IMR-90 (cell line): ENCODE measurements at places on chromosomes 12 and 14. TPM values are rescaled to one million over a fixed set of nuclear protein-coding genes. Genes with fewer than 3 reads are reported as not detected.

The PROX2 gene
- not detected in 2 replicates for total RNA-seq

The PLCZ1 gene
- total RNA-seq: not detected in 2 replicates

The MYBPC1 gene
- total RNA-seq: not detected in 2 replicates

The STRN3 gene
- 66.9 and 78.7 TPM in 2 replicates for total RNA-seq

The SCYL2 gene
- total RNA-seq: 52.0 and 67.2 TPM in 2 replicates

The BDKRB2 gene
- total RNA-seq: 60.5 and 73.1 TPM in 2 replicates

The ATXN7L3B gene
- total RNA-seq: 21.7 and 28.1 TPM in 2 replicates

The GPR162 gene
- total RNA-seq: 1.7 and 2.9 TPM in 2 replicates

The GXYLT1 gene
- total RNA-seq: 8.6 and 18.1 TPM in 2 replicates

The TUNAR gene
- not detected in 2 replicates for total RNA-seq

The KLRG1 gene
- total RNA-seq: 0.54 and 0.56 TPM in 2 replicates

The PMCH gene
- not detected in 2 replicates for total RNA-seq

The STYX gene
- total RNA-seq: 7.5 and 20.0 TPM in 2 replicates

The OASL gene
- total RNA-seq: under 0.01 TPM in 2 replicates

DNA sequence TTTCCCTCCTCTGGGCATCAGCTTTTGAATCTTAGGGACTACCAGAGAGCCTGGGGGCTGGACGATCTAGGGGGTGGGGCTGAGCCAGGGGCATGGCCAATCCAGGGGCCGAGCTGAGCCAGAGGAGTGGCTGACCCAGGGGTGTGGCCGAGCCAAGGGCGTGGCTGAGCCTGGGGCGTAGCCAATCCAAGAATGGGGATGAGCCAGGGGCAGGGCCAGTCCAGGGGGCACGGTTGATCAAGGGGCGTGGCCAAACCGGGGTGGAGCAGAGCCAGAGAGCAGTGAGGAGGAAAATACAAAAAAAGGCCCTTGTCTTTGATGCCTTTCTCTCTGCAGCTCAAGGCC, 219.3 kb upstream of the NOS1 start:
- H3K4me1 ChIP-seq: no peaks in the 10 kb centered on the region
- DNase-seq: no peak
- no peak overlapping the region for H3K4me3 ChIP-seq
- H3K27ac ChIP-seq: no peak overlapping the region
- H3K36me3 ChIP-seq: no peaks in the 10 kb centered on the region

DNA sequence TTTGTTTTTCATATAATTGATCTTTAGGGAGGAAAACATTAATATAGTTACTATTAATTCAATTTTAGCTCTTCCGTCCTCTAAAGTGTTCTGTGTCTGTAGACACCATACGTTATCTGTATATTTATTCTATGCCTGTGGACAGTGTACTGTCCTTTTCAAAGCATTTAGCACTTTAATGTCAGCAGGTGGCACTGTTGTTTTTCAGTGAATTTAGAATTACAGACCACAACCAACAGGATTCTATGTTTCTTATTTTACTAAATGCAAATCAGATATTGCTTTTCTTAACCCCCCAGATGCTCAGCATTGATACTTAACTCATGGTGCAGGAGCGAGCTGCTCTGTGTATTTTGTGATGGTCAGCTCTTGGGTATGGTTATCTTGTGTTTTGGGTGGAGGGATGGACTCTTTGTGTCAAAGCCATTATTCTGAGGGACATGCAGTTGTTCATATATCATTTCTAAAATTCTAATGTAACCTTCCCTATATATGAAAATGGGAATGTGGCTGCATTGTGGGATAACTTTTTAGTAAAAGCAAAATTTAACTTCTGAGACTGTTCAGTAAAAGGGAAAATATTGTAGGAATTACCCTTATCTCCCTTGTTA, 65.2 kb downstream of the PAPOLA start:
- H3K36me3 ChIP-seq: peaks cover 6% of the 10 kb centered on the region
- no peak overlapping the region for H3K4me3 ChIP-seq
- H3K4me1 ChIP-seq: no peaks in the 10 kb centered on the region
- no peaks in the 10 kb centered on the region for H3K27me3 ChIP-seq
- peak; percentile 50 for DNase-seq
- no peak overlapping the region for H3K27ac ChIP-seq

- H3K4me1 ChIP-seq: peaks cover 32% of the 10 kb centered on the region
- H3K4me3 ChIP-seq: no peak overlapping the region
- peaks cover 4% of the 10 kb centered on the region; the same call in 1 of the 2 replicates for H3K36me3 ChIP-seq
- no peaks in the 10 kb centered on the region for H3K27me3 ChIP-seq
- H3K27ac ChIP-seq: peak overlapping the region; percentile 37; the same call in 1 of the 2 replicates
Observed at GRCh38 chr12:53224897-53225634, 6.9 kb downstream of the RARG start.

- H3K27me3 ChIP-seq: no peaks in the 10 kb centered on the region
- peaks cover 14% of the 10 kb centered on the region for H3K4me1 ChIP-seq
- no peak overlapping the region for H3K4me3 ChIP-seq
- H3K27ac ChIP-seq: no peak overlapping the region
- DNase-seq: peak; percentile 76
- no peaks in the 10 kb centered on the region for H3K36me3 ChIP-seq
Observed at GRCh38 chr12:1776170-1776921, 44.0 kb upstream of the LRTM2 start.

- no peaks in the 10 kb centered on the region for H3K4me1 ChIP-seq
- H3K27ac ChIP-seq: no peak overlapping the region
- peaks cover 7% of the 10 kb centered on the region; the same call in 1 of the 2 replicates for H3K27me3 ChIP-seq
- no peak overlapping the region for H3K4me3 ChIP-seq
Observed at GRCh38 chr14:58088961-58089360, 63.1 kb downstream of the ARMH4 start.

- no peaks in the 10 kb centered on the region for H3K36me3 ChIP-seq
- no peak overlapping the region for H3K4me3 ChIP-seq
- DNase-seq: no peak
- H3K27ac ChIP-seq: no peak overlapping the region
- no peaks in the 10 kb centered on the region for H3K4me1 ChIP-seq
Observed at GRCh38 chr12:9163392-9163791, 44.8 kb downstream of the PZP start.

- H3K27me3 ChIP-seq: no peaks in the 10 kb centered on the region
- H3K36me3 ChIP-seq: peaks cover 35% of the 10 kb centered on the region; the same call in 1 of the 2 replicates
- H3K4me3 ChIP-seq: no peak overlapping the region
- DNase-seq: no peak
- H3K4me1 ChIP-seq: peaks cover 12% of the 10 kb centered on the region
- no peak overlapping the region for H3K27ac ChIP-seq
Observed at GRCh38 chr14:92654239-92654901, 94.1 kb downstream of the LGMN start.

GRCh38 chr14:80269353-80269925, 58.1 kb upstream of the DIO2 start:
- H3K36me3 ChIP-seq: no peaks in the 10 kb centered on the region
- H3K4me1 ChIP-seq: peaks cover 1% of the 10 kb centered on the region; the same call in 1 of the 2 replicates
- H3K4me3 ChIP-seq: no peak overlapping the region
- no peaks in the 10 kb centered on the region for H3K27me3 ChIP-seq
- peak; percentile 64 for DNase-seq

DNA sequence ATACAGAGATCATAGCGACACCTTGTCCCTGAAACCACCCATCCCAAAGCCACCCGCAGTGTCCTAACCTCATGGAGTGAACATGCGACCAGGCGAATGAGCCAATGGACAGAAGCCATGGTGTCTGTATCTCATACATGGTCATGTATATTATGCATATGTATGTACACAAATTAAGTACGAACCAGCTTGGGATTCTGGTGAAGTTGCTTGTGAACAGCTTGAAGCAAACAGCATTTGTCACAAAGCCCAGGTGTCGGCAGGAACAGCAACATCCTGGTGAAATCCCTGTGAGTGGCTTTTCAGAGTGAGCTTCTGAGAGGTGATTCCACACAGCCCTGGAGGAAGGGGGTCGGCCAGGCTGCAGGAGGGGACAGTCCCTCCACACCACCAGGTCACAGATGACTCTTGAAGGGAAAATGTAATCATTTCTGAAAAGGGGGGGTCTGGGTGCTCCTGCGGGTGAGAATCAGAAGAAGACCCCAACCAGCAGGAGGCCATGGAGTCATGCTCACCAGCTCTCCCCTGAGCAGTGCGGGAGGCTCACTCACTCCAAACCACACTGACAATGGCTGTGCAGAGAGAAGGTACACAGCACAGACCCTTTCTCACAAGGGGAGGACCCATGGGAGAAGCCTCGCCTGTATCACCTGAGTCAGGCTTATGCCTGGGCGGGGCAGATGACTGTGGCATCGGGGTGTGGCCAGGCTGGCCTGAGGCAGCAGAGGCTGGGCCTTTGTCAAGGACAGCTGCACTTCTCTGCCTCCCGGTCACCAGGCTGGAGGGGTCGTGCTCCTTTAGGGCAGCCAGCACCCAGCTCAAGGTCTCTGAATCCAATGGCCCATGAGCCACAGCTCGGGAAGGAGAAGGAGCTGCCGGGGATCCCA, 14.3 kb downstream of the CHGA start:
- no peak overlapping the region for H3K4me3 ChIP-seq
- DNase-seq: no peak
- no peaks in the 10 kb centered on the region for H3K27me3 ChIP-seq
- H3K4me1 ChIP-seq: no peaks in the 10 kb centered on the region
- no peaks in the 10 kb centered on the region; the same call in 1 of the 2 replicates for H3K36me3 ChIP-seq

GRCh38 chr14:101739446-101740141, 21.9 kb upstream of the PPP2R5C start:
- H3K4me3 ChIP-seq: no peak overlapping the region
- H3K27ac ChIP-seq: no peak overlapping the region
- no peaks in the 10 kb centered on the region for H3K36me3 ChIP-seq
- DNase-seq: no peak
- H3K27me3 ChIP-seq: peaks cover 26% of the 10 kb centered on the region
- no peaks in the 10 kb centered on the region for H3K4me1 ChIP-seq

GRCh38 chr14:102878970-102879460, 43.4 kb upstream of the AMN start:
- no peaks in the 10 kb centered on the region for H3K27me3 ChIP-seq
- DNase-seq: no peak
- no peak overlapping the region for H3K4me3 ChIP-seq
- no peak overlapping the region for H3K27ac ChIP-seq

DNA sequence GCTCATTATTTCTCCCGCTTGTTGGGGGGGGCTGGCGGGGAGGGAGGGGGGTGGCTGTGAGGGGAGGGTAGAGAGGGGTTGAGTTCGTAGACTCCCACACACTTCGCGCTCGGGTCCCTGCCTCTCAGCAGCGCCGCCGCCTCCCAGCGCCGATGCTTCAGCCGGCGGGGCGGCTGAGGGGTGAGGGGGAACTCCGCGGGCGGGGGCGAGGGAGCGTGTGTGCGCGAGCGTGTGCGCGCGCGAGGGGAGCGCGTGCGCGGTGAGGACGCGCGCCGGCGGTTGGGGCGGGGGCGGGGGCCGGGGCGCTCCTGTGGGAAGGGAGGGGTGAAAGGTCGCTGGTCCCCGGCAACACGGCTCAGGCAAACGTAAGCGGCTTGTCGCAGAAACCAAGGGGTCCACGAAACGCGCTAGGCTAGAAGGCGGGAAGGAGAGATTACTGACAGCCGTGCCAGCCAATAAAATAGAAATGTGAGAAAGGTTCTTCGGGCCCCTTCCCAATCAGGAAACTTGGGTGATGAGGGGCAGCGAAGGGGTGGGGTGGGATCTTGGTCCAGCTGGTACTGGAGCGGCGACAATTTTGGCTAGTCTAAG, 343 bp upstream of the NOVA1 start:
- peak; percentile 82 for DNase-seq
- H3K4me3 ChIP-seq: peak overlapping the region; percentile 95
- no peak overlapping the region; the same call in 1 of the 2 replicates for H3K27ac ChIP-seq

GRCh38 chr12:40152783-40153383, 47.0 kb upstream of the SLC2A13 start:
- no peaks in the 10 kb centered on the region for H3K4me1 ChIP-seq
- H3K36me3 ChIP-seq: no peaks in the 10 kb centered on the region
- no peak overlapping the region for H3K27ac ChIP-seq
- H3K4me3 ChIP-seq: no peak overlapping the region

GRCh38 chr12:45234139-45234865, 18.4 kb downstream of the ANO6 start:
- peaks cover 19% of the 10 kb centered on the region for H3K4me1 ChIP-seq
- DNase-seq: peak; percentile 98
- no peaks in the 10 kb centered on the region for H3K36me3 ChIP-seq
- peak overlapping the region; percentile 24; the same call in 1 of the 2 replicates for H3K27ac ChIP-seq
- no peaks in the 10 kb centered on the region for H3K27me3 ChIP-seq
- H3K4me3 ChIP-seq: no peak overlapping the region

GRCh38 chr14:94360945-94361565, 27.3 kb downstream of the SERPINA1 start:
- no peak for DNase-seq
- no peaks in the 10 kb centered on the region for H3K27me3 ChIP-seq
- no peak overlapping the region for H3K27ac ChIP-seq
- no peak overlapping the region for H3K4me3 ChIP-seq
- no peaks in the 10 kb centered on the region for H3K36me3 ChIP-seq
- no peaks in the 10 kb centered on the region for H3K4me1 ChIP-seq

- H3K27ac ChIP-seq: peak overlapping the region; percentile 61
- no peak for DNase-seq
Observed at GRCh38 chr12:49672301-49673217, 34.6 kb downstream of the FMNL3 start.

DNA sequence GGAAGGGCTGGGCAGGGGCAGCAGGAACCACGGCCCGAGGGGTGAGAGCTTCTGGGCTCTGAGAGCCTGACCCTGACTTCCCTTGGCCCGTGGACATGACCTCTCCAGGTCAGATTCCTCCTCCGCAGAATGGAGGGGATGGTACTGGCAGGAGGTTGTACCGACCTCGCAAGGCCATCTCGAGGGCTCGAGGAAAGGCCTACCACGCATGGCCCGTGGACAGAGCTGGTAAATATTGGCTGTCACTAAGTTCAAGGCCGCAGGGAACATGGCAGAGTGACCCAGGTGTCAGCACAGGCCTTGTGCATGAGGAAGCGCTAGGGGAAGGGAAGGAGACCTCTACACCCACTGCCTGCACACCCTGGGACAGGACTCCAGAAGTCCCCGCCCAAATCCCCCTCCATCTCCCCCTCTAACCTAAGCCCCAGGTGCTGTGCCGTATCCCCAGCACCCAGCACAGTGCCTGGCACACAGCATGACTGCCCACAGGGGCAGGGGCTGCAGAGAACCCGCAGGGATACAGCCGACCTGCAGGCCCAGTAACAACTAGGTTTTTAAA, 54.9 kb upstream of the PPP2R5C start:
- DNase-seq: no peak
- H3K27me3 ChIP-seq: peaks cover 22% of the 10 kb centered on the region
- no peak overlapping the region for H3K4me3 ChIP-seq
- H3K36me3 ChIP-seq: no peaks in the 10 kb centered on the region
- H3K27ac ChIP-seq: no peak overlapping the region

DNA sequence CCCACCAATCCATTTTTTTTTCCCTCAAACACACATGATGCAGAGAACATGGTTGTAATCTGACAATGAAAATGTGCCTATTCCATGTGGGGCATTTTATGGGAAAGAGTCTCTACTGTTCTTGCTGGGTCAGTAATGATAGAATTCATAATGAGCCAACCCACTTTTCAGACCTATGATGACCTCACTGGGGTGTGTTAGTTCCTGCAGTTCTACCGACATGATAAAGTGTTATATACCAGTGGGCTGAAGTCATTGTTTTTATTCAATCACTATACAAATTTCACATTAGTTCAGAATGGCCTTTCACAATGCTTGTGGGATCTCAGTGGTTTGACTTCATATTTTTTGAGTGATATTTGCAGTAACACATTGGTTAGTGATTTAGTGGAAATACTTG, 47.5 kb downstream of the PPFIBP1 start:
- no peaks in the 10 kb centered on the region for H3K36me3 ChIP-seq
- peaks cover 15% of the 10 kb centered on the region for H3K4me1 ChIP-seq
- no peak overlapping the region for H3K4me3 ChIP-seq
- DNase-seq: peak; percentile 91
- H3K27ac ChIP-seq: no peak overlapping the region
